ENCODE measurements at places on chromosomes 5 and 9. TPM values are rescaled to one million over a fixed set of nuclear protein-coding genes. Genes with fewer than 3 reads are reported as not detected.
A peak's percentile ranks its signal among the peaks of the same experiment; 100 is the strongest.

DNA sequence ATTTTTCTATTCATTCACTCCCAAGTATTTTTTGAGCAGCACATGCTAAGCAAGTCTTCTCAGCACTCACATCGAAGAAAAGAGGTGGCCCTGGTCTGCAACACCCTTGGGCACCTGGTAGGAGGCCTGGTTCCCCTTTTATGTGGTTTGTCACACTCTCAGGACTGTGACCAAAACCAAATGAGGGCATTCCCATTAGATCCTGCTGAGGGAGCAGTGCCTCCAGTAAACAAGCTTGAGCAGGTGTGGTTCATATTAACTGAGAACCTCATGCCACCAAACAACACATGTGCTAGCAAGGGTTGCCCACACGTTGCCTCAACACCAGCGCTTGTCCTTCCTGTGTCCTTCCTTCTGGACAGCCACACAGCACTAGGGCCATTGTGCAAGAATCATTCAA is 26.9 kb upstream of the SYK start:
- peak; percentile 70 for ATAC-seq

DNA sequence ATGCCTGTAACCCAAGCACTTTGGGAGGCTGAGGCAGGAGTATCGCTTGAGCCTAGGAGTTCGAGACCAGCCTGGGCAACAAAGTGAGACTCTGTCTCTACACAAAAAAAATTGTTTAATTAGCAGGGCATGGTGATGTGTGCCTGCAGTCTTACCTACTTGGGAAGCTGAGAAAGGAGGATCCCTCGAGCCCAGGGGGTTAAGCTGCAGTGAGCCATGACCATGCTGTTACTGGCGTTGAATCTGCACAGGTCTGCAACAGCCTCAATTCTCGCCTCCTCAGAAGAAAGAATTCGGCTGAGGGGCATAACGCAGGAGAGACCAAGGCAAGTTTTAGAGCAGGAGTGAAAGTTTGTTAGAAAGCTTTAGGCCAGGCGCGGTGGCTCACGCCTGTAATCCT is 18.0 kb downstream of the CCT5 start:
- ATAC-seq, result no peak

DNA sequence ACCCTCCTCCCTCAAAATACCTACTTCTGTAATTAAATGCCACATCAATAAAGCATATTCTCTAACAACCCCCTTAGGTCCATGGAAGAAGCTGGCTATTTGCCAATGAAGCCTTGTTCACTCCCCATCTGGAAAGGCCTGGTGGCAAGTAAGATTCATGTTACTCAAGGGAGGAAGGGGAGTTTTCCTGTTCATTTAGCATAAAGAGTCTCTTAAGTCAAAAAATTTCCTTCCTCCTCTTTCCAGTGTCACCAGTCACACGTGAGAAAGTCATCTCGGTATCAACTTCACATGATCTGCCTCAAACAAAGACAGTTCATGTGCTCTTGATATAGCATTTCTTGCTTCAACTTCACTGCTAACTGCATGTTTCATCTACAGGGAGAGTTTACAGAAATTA is 32.7 kb upstream of the RIC1 start:
- ATAC-seq, result no peak

DNA sequence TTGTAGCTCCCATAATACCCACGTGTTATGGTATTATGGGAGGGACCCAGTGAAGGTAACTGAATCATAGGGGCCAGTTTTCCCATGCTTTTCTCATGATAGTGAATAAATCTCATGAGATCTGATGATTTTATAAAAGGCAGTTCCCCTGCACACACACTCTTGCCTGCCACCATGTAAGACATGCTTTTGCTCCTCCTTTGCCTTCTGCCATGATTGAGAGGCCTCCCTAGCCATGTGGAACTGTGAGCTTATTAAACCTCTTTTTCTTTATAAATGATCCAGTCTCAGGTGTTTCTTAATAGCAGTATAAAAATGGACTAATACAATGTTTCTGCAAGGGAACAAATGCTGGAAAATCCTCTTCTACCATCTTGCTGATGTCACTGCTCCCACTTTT is 10.1 kb upstream of the HSDL2 start:
- no peak for ATAC-seq

GRCh38 chr9:121992571-121993212 is 100.4 kb downstream of the TTLL11 start:
- ATAC-seq, result peak; percentile 82

DNA sequence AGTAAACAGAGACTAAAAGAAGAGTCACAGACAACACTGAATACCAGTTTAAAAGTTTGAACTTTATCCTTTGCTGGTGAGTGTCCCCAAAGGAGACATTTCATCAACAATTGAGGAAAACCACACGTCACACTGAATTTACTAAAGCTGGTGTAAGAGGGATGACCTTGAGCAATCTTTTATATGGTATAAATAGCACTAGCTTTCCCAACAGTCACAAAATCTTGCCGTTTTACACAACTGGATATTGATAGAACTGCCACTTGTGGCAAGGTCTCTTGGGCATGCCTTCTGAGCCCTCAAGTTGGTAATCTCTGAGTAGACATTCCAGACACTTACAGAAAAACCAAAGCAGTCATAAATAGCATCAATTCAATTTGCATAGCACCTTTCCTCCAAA is 311.5 kb upstream of the TARS1 start:
- no peak for ATAC-seq

DNA sequence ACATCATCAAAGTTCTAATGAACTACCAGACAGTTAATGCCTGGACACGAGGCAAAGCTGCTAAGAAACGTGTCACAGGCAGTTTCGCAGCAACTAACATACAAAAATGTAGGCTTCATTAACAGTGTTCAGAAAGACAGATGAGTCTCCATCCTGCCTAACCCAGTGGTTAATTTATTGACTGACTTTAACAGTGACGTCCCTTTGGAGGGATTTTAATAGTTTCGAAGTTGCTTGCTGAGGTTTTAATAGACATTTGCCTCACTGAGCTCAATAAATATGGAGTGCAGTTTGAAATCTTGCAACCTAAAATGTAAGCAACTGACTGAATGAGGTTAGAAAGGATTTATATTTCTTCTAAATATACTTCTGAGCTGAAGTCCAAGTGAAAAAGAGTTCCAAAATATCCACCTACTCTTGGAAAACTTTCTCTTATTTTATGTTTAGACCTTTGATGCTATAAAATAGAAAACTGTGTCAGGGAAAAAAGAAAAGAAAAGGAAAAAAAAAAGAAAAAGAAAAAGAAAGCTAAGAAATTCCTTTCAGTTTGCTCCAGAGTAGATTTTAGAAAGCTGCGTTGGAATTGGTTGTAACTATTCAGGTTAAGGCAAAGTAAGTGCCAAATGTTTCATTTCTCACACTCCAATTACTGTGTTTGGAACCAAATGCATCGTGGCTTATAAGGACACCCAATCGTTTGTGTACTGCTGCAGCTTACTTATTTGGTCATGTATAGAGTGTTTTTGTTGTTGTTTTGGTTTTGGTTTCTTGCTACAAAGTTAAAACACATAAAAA is 2016.6 kb downstream of the MAT2B start:
- no peak for ATAC-seq

Gene FAT2
- 82.5 TPM for total RNA-seq

Gene TNC
- total RNA-seq, result 56.6 TPM

DNA sequence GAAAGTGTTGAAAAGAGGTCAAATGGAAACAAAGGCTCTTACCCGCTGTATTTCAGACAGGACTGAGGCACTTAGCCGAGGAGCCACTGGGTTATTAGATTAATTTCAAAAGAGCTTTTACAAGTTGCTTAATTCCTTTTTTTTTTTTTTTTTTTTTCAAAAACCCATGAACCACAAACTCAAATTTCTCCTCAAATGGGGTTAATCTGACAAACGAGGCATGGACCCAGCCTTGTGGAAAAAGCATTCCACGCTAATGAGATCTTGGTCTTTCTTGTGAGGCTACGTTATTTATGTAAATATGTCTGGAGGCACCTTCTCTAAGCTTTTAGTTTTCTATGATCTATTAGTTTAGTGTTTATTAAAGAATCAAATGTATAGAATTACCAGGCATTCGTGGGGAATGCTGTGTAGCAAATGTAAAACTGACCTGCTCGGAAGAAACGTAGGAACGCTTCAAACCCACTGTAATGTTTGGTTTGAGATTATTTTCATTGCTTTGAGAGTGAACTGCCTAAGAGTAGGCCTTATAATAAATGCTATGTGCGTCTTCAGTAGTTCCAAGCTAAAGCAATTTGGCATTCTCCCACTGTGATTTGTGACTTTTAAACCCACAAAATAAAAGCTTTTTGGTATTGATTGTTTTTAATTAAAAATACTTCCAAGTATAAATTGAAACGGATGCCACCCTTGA is 134.7 kb downstream of the CDH6 start:
- no peak for ATAC-seq

DNA sequence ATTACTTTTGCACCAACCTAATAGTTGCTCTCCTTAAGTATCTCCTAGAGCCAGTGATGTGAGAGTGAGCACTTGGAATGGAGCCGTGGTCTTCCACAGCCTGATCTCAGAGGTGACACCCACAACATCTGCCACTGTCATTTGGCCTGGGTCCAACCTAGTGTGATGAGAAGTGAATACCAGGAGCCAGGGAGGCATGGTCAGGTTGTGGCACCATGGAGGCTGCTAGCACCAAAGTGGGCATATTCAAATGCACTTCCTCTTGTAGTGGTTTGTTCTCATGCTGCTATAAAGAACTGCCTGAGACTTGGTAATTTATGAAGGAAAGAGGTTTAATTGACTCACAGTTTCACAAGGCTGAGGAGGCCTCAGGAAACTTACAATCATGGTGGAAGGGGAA is 22.6 kb upstream of the CEP72 start:
- ATAC-seq, result no peak

DNA sequence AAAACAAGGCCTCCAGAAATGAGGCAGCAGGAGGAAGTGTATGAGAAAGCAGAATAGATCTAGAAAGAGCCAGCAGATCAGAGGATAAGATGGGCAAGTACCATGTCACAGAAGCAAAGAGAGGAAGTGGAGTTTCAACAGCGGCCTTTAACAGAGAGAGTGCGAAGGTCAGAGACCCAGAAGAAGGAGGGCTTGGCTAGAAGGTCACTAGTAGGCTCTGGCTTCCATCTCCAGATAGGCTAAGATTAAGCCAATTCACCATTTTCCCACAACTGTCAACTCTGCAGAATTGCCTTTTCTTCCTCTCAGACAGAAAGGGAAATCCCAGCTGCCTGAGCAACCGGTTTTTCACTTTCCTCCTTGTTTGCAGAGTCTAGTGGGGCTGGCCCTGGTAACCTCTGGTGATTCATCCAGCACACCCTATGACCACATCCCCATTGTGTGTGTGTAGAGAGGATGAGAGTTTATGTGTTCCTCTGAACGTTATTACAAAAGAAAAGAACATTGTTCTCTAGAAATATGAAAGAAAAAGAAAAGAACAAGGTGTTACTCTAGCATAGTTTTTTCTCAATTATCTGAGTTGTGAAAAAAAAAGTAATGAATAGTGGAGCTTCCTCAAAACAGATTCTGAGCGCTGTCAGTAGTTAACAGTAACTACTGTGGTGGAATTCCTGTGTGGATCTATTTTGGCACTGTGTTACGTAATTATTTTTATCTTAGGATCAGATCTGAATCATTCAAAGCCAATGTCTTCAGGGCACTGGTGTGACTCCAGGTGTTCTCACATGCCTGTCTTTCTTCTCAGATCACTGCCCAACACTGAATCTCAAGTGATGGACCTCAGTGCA is 220.4 kb downstream of the ARRDC3 start:
- ATAC-seq, result peak; percentile 99

Gene ELP1
- 14.1 TPM for total RNA-seq

DNA sequence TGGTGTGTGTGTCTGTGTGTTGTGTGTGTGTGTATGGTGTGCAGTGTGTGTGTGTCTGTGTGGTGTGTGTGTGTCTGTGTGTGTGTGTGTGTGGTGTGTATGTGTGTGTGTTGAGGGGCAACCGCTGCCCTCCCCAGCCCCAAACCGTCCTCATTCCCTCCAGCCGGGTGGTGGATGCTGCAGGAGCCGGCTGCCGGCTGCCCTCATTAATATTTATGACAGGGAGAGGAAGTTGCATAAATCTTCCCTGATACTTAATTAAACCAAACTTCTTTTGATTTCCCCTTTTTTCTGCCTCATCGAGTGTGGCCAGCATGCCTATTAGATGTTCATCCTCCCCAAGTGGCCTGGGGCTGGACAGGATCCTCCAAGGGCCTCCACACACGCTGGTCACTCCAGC is 121.4 kb upstream of the MVB12B start:
- ATAC-seq, result no peak

DNA sequence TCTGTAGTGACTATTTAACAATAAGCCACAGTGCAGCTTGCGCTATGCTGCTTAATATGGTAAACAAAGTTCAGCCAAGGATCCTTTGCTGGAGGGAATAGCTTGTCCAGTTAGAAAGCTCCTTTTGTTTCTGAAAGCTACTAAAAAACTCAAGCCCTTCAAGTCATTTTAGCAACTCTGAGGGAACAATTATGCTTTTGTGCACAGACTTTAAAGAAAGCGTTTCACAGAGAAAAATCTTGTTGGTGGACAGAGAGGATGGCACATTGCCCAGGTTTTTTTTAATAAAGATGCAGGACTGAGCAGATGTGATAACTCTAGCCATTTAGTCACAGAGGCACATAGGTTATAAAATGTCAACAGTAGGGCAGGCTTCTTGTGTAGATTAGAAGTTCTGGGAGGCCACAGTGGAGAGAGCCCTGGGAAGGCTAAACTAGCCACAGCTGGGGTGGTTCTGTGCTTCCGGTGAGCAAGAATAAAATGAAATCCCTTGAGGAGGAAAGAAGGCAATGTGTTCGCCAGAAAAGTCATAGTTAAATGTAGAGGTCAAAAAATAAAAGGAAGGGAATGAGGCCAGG is 63.4 kb downstream of the ALDH7A1 start:
- ATAC-seq, result no peak

Gene CFAP90
- not detected for total RNA-seq

Gene CBY3
- total RNA-seq, result not detected

DNA sequence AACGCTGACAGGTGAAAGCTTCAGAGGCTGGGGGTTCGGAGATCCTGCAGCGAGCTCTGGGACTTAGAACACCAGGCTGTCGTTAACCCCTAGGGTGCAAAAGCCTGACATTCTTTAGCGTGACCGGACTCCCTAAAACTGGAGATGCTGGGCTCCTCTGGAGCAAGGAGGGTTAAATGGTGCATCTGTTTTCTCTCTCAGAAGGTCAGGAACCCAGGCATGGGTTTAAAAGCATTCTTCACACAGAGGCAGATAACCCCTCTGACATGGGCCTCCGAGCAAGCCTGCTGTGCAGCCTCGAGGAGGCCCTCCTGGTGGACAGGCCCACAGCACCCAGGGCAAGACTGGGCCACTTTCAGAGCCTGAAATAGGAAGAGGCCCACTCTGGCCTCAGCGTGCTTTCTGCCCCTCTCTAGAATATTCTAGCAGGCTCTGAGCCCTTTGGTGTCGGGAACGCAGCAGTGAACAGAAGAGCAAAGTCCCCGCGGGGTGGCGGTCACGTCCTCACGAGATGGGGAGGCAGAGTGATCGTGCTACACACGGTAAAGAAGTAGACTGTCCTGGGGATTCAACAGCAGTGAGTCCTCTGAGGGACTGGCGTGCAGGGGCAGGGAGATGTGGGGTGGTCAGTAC is 124.8 kb downstream of the COL23A1 start:
- no peak for ATAC-seq
